GM04503 (cell line): ENCODE measurements at places on chromosomes 4 and X.

- no peak for DNase-seq
Measured at GRCh38 chrX:123425471-123425870, 241.4 kb downstream of the GRIA3 start.

DNA sequence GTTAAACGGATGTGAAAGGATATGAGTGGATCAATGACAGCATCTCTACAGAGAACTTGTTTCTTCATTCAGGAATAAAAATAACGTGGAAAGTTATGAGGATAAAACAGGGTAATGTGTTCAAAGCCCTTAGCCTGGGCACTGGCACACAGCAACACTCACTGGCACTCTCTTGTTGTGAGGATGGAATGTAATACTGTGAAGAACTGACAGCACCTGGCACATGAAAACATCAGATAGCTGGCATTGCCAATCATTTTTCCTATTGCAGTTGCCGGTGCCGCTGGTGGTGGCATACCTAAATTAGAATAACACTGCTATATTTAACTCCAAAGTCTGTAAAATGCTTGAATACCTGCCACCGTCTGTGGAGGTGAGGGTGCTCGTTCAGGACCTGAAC lies 1061.2 kb downstream of the DMD start:
- no peak for DNase-seq

GRCh38 chr4:21652508-21653231 lies 295.9 kb downstream of the KCNIP4 start:
- DNase-seq, result no peak

DNA sequence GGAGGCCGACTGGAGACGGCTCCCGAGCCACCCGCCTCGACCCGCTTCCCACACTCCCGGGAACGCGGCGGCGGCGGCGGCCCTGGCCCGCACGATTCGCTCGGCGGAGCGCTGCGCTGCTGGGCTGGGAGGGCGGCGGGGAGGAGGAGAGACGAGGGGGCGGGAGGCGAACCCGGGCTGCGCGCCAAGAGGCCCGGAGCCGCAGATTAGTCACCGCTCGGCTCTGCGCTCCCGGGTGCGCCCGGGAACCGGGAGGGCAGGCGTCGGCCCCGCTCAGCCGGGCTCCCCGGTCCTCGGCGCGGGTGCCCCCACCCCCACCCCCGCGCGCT lies 11.2 kb upstream of the BCOR start:
- DNase-seq, result no peak

DNA sequence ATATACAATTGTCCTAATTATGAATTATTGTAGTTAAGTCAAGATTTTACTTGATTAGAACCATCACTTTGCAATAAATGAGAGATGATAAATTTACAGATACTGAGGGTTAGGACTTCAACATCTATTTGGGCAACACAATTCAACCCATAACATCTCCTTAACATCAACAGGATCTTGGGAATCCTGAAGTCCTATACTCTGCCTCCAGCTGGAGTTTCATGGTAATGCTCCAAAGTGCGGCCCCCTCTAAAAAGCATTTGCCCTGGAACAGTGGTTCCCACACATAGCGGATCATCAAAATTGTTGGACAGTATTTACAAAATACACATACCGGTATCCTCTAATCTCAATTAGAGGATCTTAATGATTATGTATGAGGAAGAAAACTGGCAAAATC lies 618.6 kb downstream of the CENPC start:
- no peak for DNase-seq

- no peak for DNase-seq
Measured at GRCh38 chr4:118957722-118958445, 69.2 kb downstream of the SYNPO2 start.

DNA sequence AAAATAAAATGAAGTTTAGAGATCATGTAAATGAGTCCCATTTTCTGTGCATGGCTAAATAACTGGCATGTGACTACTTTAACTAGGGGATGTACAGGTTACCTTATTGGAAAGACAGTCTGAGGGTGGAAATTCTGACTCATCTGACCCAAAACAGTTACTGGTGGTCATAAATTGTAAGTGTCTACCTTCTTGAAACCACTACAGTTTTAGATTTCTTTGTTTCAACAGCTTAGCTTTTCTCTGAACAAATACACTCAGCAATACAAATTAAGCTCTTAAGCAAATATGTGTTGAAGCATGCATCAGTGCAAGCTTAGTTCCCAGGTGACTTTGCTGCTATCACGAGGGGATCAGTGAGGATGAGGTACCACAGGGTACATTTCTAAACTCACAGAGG lies 60.7 kb upstream of the PGM2 start:
- DNase-seq, result no peak

- no peak for DNase-seq
Measured at GRCh38 chrX:107924136-107924746, 57.9 kb downstream of the TEX13B start.

GRCh38 chrX:48468693-48469691 lies 1.1 kb downstream of the SLC38A5 start:
- DNase-seq, result no peak

GRCh38 chr4:147821555-147821954 lies 89.7 kb downstream of the ARHGAP10 start:
- DNase-seq, result no peak
